ENCODE measurements at places on chromosomes 2 and 18.

DNA sequence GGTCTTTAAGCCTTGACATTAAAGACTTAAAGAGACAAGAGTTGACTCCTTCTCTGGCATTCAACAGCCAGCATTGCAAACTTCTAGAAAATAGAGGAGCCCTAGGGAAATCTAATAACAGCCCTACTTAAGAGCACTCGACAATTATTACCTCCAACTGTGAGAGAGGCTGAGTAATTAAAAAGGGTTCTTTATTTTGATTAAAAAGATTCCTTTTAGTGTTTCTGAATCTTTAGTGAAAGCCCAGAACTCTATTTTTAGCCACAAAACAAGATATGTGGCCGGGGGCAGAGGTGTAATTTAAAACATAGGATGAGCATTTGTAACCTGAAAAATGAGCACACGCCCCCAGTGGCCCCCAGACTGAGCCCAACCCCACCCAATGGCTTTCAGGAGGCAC is 222.3 kb downstream of the SMAD2 start:
- DNase-seq = no peak

- DNase-seq = peak; percentile 48
Observed at GRCh38 chr18:77127769-77128671, 4.6 kb downstream of the MBP start.

GRCh38 chr2:149487189-149487588 is 100.4 kb downstream of the MMADHC start:
- no peak for DNase-seq

DNA sequence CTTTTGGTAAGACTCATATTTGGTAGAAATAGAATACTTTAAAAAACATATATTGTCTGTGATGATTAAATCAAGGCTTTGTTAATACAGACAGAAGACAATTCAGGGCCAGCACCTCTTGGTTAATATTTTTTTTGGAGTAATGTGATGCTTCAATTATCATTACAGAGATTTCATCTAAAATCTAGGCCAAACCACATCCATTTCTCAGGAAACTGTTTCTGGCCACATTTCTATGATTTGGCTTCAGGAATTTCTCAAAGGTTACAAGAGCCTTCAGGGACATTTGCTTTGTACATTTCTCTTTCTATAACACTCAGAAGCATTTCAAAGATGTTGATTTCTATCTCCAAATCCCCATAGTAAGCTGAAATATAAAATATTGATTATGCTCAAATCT is 614.9 kb downstream of the LRP1B start:
- no peak for DNase-seq

DNA sequence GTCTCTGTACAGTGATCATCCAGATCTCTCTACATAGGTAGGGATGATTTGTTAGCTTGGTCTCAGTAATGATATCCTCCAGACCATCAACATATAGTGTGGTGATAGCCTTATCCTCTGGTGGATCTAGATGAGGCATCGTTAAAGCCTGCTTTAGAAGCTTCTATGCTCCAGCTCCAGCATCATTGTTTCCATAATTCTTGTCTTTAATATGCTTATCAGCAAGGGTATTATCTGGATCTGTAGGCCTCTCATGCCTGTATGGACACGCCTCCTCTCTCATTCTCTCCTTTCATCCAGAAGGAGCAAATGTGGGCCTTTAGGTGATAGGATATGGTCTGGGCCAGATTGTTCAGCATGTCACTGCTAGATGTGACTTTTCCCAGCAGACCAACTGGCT is 234.5 kb upstream of the CHST9 start:
- DNase-seq = no peak

GRCh38 chr18:80103231-80103630 is 5.8 kb upstream of the ADNP2 start:
- DNase-seq = no peak

GRCh38 chr2:3613524-3613905 is 18.6 kb downstream of the COLEC11 start:
- DNase-seq = no peak

- no peak for DNase-seq
Observed at GRCh38 chr2:97758131-97758705, 44.8 kb downstream of the ZAP70 start.

GRCh38 chr2:214631406-214631805 is 178.1 kb downstream of the BARD1 start:
- DNase-seq = no peak

GRCh38 chr18:26941584-26941983 is 76.1 kb upstream of the AQP4 start:
- peak; percentile 18 for DNase-seq

GRCh38 chr18:77000527-77000926 is 132.1 kb downstream of the MBP start:
- peak; percentile 26 for DNase-seq

DNA sequence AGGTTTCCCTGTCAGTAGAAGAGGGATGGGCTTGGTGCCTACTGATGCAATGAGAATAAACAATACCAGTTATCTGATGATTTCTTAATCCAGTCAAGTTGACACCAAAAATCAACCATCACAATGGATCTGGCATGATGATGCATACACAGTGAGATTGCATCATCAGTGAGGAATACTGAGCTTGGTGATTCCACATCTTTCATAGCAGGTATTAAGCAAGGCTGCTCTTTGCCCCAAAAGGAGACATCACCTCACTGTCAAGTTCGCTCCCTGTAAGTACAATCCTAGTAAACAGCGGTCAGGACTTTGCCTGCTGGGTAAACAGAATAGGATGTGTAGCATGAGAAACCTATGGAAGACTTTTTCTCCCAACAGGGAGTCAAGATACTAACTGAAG is 282.7 kb upstream of the CDH2 start:
- no peak for DNase-seq

GRCh38 chr2:237158194-237158593 is 72.5 kb downstream of the COPS8 start:
- DNase-seq = no peak

GRCh38 chr18:33761363-33761762 is 183.3 kb downstream of the ASXL3 start:
- DNase-seq = peak; percentile 60

DNA sequence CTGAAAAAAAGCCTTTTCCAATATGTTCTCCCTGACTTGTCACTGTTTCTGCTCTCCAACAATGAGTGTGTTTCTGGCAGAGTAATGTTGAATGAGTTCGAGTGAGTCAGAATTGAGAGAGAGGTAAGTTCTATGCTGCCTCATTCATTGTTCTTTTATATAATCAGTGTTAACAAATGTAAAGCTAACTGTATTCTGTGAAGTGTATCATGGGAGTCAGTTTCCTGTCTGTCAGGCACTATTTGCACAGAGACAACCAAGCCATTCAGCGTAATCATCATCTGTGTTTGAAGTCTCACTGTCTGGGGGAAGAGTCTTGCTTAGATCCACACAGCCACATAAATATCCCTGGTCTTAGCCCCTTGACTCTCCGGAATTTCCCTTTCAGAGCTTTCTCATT is 22.0 kb upstream of the UPP2 start:
- DNase-seq = peak; percentile 0

GRCh38 chr2:232537079-232537478 is 2.4 kb upstream of the CHRNG start:
- peak; percentile 10 for DNase-seq

DNA sequence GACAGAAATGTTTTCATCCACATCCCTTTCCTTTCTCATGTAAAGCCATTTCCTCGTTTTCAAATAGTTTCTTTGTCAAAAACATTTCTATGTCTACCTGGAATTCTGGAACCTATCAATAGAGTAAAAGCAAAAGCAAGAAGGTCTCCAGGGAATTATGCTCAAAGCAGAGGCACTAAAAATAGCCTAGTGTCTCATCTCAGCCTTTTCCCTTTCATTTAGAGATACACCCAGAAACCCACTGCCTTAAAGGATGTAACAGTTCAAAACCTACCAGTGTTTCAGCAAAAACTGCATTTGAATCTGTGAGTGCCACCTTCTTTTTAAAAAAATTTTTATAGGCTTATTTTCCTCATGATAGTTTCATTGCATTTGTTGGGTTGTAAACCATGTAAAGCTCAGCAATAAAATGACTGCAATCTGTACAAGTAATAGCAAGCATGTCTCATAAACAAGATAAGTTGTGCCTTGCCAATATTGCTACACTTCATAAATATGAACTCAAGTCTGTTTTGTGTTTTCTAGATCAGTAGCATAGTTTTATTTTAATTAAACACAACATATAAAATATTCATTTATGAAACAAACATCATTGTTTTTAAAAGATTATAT is 927.3 kb upstream of the ACVR2A start:
- no peak for DNase-seq

DNA sequence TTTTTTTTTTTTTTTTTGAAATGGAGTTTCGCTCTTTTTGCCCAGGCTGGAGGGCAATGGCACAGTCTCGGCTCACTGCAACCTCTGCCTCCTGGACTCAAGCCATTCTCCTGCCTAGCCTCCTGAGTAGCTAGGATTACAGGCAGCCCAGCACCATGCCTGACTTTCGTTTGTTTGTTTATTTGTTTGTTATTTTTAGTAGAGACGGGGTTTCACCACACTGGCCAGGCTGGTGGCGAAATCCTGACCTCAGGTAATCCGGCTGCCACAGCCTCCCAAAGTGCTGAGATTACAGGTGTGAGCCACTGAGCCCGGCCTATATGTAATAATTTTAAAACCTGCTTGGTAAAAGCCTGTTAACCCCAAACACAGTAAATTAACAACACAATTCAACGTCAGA is 435.7 kb downstream of the LRRTM4 start:
- DNase-seq = no peak

- DNase-seq = no peak
Observed at GRCh38 chr2:120250640-120251039, 2.0 kb upstream of the RALB start.

GRCh38 chr2:134141598-134142340 is 112.1 kb upstream of the MGAT5 start:
- DNase-seq = no peak

DNA sequence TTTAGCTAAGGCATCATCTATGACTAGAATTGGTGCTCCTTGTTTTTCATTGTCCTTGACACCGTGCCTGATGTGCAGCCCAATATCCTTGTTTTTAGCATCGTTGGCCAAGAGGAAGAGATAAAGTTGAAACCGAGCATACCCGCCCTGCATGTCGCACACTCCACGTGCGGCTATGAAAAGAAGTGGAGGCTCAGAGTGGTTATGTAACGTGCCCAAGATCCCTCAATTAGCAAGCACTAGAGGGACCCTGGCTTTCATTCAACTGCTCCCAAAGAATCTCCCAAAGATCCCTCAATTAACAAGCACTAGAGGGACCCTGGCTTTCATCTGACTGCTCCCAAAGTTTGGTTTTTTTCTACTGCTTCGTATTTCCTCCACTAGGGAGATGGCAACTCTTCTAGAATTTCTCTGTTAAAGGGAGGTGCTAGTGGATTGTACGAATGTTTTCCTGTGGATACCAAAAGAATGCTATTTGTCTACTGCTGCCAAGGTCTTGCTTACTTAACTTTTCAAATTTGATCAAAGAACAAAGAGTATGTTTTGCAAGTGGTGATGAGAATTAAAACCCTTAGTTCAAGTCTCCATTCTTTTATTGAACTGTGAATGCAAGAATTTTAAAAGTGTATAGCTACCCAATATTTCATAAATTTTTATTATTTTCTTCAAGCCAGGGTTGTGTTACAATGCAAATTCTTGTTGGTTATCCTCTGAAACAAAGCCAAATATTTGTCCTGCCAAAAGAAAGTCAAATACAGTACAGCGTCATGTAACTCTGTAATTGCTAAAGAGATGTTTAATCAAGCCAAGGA is 92.1 kb downstream of the AOX1 start:
- no peak for DNase-seq

- no peak for DNase-seq
Observed at GRCh38 chr18:39186008-39186407, 1620.4 kb upstream of the CELF4 start.

DNA sequence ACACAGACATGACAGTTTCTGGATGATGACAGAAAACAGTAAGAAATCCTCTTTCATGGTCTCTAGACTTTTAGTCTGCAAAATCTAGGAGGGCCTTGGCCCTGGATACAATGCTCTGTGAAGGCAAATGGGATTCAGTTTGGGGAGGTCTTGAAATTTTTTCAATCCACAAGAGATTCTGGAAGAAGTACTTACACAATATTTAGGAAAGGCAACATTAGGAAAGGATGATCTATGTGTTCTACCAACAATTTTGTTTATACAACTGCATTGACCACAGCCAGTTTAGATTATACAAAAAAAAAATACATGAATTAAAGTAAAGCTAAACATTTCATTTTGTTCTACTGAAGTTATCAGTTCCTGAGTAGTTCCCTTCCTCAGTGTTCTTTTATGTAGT is 208.0 kb downstream of the SRBD1 start:
- DNase-seq = no peak

- peak; percentile 77 for DNase-seq
Observed at GRCh38 chr2:2234398-2235195, 96.5 kb downstream of the MYT1L start.

GRCh38 chr18:6921571-6921970 is 192.1 kb downstream of the ARHGAP28 start:
- DNase-seq = no peak

DNA sequence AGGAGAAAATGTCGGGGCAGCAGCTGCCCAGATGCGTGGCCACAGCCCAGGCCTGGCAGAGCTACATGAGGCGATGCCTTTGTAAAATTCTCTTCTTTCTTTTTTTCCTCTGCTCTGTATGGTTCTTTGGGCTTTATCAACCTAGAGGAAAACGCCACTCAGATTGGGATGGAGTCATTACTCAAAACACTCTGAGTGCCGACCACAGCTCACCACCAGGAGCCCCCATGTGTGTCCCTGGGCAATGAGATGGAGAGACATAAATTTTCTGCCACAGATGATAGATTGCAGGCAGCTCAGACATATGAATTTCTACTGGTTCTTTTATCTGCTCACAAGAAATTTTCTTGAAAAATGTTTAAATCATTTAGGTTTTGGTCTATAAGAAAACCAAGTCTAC is 56.0 kb downstream of the PARD6G start:
- DNase-seq = no peak

DNA sequence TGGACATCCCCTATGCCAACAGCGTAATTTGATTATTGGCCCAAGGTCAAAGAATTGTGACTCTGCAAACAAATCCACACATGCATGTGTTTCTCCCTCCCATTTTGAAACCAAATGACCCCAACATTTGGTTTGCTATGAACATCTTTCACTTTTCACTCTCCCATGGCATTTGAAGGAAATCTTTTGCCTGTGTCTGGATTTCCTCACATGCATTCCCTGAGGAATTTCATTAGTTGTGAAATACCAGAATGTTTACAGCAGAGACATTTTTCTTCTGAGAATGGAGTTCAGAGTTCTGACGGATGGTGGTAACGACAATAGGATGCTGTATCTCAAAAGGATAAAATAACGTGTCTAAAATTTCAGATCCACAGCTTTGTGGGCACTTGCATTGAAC is 60.3 kb upstream of the LMAN1 start:
- DNase-seq = peak; percentile 76

DNA sequence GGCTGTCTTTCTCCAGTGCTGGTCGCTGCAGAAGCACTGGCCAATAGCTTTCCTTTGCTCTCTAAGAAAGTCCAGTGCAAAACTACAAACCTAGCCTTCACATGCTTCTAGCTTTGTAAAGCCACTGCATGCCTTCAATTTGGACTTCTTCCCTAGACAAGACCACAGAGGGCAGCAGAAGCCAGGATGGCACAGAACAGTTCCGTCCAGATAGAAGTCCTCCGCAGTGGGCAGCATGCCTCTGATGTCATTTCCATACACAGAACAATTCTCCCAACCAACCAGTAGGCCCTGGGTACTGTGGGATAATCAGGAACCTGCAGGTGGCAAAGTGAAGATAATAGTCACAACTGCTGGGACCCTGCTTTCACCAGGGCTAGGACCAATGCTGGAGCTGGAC is 3.3 kb downstream of the ST6GAL2 start:
- DNase-seq = no peak

All from NCI-H2081 (cell line).